ENCODE measurements at places on chromosomes 13 and 19. TPM values are rescaled to one million over a fixed set of nuclear protein-coding genes. Genes with fewer than 3 reads are reported as not detected.

GRCh38 chr13:28286263-28286662, 147.9 kb downstream of the PAN3 start:
- DNase-seq, result no peak

- no peak for DNase-seq
Observed at GRCh38 chr13:80828759-80829158, 487.8 kb upstream of the SPRY2 start.

DNA sequence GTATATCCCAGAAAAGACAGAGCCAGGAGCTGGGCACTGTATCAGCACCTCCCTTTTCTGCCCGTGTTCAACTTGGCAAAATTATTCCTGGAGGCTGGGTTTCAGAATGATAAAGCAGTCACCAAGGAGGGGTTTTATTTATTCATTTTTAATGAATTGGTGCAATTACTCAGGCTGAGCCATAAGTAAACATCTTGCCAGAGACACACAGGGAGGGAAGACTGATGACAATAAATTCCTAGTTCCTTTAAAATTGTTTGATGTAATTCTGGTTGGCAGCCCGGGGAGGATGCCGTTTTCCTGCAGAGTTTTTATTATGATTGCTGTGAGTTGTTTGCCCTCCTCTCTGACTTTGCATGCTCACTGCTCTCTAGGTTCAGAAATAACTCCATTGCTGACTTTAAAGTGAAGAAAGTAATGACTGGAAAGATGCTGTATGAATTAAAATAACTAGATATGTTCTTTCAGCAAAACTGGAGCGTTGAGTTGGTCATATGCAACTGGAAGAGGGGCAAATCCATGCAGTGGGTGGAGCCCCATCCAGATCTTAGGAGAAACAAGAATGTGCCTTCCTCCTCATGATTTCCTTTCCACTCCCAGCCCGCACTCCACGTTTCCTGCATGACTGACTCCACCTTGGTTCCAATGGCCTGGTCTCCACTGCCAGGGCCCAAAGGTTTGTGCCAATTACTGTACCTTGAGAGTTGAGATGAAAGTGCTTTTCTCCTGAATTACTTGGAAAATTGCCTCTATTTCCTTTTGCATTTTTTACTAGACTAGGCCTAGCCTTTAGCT, 182.1 kb downstream of the RFC3 start:
- DNase-seq, result no peak

- no peak for DNase-seq
Observed at GRCh38 chr19:12331211-12331941, 2.1 kb downstream of the ZNF563 start.

GRCh38 chr13:72716776-72717175, 10.7 kb downstream of the MZT1 start:
- no peak for DNase-seq

DNA sequence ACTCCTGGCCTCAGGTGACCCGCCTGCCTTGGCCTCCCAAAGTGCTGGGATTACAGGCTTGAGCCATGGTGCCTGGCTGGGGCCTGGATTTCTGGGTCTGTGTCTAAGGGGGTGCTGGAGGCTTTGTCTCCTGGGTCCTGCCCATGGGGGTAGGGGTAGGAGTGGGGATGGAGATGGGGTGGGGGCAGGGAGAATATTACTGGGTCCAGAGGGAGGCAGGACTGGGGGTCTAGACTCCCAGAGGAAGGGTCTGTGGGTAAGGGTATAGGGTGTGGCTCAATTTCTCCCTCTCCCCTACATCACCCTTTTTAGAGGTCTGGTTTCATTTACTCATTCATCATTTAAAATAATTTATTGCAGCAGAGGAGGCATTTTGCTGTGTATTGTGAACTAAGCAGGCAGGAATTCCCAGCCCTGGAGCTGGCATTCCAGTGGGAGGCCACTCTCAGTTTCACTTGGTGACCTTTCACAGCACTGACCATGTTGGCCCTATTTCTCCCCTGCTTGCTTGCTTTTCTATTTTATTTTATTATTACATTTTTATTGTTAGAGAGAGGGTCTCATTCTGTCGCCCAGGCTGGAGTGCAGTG, 810 bp upstream of the NFKBID start:
- no peak for DNase-seq

GRCh38 chr13:40445557-40445990, 220.9 kb downstream of the FOXO1 start:
- peak; percentile 78 for DNase-seq

GRCh38 chr19:28886708-28887107, 326.2 kb downstream of the UQCRFS1 start:
- no peak for DNase-seq

GRCh38 chr19:31338069-31338776, 11.0 kb downstream of the TSHZ3 start:
- DNase-seq, result peak; percentile 88

GRCh38 chr19:49331616-49332055, 3.6 kb upstream of the CD37 start:
- DNase-seq, result no peak

GRCh38 chr19:56138069-56138468, 3.0 kb upstream of the ZNF444 start:
- DNase-seq, result no peak

GRCh38 chr19:6736169-6736916, 1.0 kb downstream of the GPR108 start:
- peak; percentile 92 for DNase-seq

- DNase-seq, result no peak
Observed at GRCh38 chr13:106499896-106500295, 35.6 kb downstream of the EFNB2 start.

DNA sequence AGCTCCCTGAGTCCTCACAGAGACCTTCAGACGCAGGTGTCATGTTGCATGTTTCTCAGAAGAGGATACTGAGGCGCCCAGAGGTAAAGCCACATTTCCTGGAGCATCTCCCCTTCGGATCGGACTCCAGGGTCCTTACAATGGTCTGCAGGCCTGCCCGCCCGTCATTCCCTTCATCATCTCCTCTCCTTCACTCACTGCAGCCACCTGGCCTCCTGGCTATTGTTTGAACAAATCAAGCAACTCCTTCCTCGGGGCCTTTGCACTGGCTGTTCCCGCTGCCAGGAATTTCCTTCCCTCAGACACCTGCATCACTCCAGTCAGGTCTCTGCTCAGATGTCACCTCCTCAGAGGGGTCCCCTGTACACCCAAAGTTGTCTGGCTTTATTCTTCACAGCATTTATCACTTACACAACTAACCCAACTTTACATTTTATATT, 20.3 kb downstream of the CEACAM16 start:
- no peak for DNase-seq

- no peak for DNase-seq
Observed at GRCh38 chr13:73820688-73821087, 313.5 kb downstream of the KLF12 start.

- peak; percentile 79 for DNase-seq
Observed at GRCh38 chr19:35044317-35045117, 3.0 kb downstream of the HPN start.

DNA sequence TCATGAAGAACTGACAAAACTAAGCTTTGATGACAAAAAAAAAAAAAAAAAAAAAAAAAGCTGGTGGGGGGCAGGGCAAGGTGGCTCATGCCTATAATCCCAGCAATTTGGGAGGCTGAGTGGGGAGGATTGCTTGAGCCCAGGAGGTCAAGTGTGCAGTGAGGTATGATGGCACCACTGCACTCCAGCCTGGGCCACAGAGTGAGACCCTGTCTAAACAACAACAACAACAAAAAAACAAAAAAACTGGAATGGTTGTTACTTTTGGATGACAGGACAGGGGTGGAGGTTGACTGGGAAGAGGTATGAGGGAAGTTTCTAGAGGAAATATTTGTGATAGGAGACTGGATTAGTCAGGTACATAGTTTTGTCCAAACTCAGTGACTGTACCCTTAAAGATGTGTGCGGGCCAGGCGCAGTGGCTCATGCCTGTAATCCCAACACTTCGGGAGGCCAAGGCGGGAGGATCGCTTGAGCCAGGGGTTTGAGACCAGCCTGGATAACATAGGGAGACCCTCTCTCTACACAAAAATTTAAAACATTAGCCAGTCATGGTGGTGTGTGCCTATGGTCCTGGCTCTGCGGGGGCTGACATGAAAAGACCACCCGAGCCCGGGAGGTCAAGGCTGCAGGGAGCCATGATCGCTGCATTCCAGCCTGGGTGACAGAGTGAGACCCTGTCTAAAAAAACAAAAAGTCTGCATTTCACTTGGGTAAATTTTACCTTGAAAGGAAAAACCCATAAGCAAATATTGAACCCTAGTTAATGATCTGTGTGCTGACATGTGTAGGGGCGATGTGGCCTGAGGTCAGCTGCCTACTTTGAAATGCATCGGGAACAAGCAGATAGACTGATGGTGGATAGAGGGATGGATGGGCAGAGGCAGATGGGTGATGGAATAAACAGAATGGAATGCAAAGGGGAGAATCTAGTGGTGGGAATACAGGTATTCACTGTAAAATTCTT, 37.0 kb downstream of the CERS4 start:
- DNase-seq, result no peak

DNA sequence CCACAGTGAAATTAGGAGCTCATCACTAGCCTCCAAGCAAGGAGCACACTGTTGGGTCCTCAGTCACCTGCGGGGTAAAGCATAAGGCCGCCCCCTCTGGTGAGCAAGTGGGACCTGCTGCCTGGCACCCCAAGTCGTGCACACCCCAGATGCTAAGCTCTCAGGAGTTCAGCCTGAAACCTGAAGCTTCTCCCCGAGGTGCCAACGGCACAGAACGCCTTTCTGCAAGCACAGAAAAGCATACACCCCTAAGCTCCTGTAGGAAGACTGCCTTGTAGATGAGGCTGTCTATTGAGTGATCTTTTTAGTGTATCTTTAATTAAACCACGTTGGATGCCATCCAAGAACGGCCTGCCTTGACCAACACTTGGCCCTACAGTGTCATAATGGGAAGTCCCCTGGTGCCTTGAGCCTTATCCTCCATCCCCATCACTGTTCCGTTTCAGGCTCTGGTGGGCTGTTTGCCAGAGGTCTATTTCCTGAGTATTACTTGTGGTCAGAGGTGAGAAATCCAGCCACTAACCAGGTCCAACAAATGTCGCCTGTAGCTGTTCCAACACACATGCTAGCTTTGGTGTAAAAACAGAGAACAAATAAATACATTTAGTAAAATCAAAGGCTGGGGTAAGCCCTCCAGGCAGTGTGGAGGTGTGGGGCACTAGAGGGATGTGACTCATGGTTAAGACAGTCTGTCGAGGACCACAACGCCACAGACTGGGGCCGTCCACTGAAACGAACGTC, 44.8 kb downstream of the C13orf42 start:
- no peak for DNase-seq

DNA sequence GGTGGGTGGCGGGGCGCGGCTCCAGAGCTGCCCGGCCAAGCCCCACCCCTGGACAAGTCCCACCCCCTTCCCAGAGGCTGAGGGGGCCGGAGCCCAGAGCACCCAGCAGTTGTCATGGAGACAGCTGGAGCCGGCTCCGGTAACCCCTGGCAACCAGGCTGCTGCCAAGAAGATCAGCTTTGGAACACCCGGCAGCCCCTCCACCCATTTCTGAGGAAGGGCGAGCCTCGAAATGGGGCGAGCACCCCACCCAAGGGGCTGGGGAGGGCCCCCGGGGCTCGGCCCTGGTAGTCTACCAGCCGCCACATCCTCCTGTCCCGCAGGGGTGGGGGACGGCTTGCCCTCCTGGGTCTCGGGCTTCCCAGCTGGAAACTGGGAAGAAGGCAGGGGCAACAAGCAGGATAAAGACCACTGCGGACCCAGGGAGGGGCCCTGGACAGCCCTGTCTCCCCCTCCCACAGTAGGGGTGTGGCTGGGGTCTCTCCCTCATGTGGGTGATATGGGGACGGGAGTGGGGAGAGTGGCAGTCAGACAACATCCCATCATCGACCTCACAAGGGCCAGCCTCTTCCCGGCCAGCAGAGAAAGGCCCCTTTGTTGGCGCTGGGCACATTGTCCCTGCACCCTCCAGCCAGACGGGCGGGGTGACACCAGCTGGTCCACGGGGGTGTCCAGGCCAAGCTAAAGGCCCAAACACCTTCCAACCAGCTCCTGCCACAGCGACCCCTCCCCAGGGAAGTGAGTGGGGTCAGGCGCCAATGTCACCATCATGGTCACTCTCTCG, 1.5 kb downstream of the CERS1 start:
- DNase-seq, result peak; percentile 72

CGB7 gene
- total RNA-seq, result not detected

KLK4 gene
- not detected for total RNA-seq

PNMA8C gene
- total RNA-seq, result 0.23 TPM

C19orf12 gene
- total RNA-seq, result 41.3 TPM

ZNF709 gene
- total RNA-seq, result 2.1 TPM

PSG11 gene
- not detected for total RNA-seq

SOX1 gene
- total RNA-seq, result not detected

SHD gene
- 68.1 TPM for total RNA-seq

ZNF530 gene
- 3.7 TPM for total RNA-seq

CBLC gene
- not detected for total RNA-seq
